ENCODE measurements at places on chromosomes 4 and X. TPM values are rescaled to one million over a fixed set of nuclear protein-coding genes. Genes with fewer than 3 reads are reported as not detected.

DNA sequence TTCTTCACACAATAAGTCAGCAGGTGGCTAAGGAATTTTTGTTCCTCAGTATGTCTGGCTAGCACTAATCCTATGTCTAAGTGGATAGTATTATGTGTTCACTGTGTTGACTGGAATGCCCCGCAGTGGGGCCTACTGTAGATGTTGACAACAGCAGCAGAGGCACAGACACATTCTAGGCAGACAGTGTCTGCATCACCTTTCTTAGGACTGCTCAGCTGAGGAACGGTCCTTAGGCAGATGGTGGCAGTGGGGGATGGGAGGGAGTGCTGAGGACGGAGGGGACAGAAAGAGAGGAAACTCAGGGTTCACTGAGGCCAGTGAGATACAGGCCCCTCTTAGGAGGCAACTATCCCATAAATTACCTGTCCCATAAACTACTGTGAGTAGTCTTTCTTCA lies 44.6 kb upstream of the LEF1 start:
- DNase-seq, result no peak

DNA sequence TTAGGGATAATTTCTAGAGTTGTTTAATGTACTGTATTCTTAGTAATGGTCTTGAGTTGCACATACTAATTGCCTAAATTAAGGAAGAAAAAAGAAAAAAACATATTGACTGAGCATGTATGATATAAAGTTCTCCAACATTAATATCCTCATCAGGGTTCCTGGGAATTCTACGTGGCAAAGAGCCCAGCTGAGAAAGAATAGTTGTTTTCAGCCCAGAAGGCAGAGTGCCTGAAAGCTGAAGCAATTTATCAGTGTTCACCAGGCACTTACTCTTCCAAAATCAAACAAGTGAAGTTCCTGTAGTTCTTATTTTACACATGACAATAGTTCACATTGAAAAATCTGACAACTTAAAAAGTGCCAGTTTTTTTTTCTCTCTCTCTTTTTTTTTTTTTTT lies 27.7 kb downstream of the YIPF7 start:
- DNase-seq, result no peak

The STARD8 gene
- total RNA-seq, result 6.0 TPM

- DNase-seq, result peak; percentile 53
Measured at GRCh38 chr4:87071401-87071800, 136.6 kb downstream of the AFF1 start.

The HAND2 gene
- total RNA-seq, result 126 TPM

The CENPVL1 gene
- not detected for total RNA-seq

The CYLC1 gene
- not detected for total RNA-seq

DNA sequence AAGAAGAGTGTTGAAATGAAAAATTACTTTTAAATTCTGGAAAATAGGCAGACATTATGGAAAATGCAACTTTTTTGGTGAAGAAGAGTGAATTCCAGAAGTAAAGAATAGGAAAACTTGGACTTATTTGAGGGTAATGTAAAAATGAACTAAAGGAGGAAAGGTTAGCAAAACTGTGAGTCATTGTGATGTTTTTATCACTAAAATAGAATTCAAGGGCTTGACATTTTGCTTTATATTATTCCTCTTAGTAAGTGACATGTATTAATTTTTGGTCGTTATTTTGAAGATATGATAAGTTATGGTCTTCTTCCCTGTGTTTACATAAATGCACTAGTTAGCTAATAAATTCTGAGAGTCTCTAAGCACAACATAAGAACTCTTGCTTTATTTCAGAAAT lies 390.9 kb downstream of the FAT4 start:
- DNase-seq, result no peak

The BGN gene
- 76.9 TPM for total RNA-seq

GRCh38 chrX:111047575-111047974 lies 48.4 kb upstream of the PAK3 start:
- no peak for DNase-seq

Data from heart left ventricle (tissue), 16 donors.